Effector CD4-positive, alpha-beta T cell (primary cell): ENCODE measurements at places on chromosomes 1 and 21.

GRCh38 chr1:160187407-160187806 lies 3.0 kb upstream of the CASQ1 start:
- DNase-seq, result no peak

- no peak for DNase-seq
Observed at GRCh38 chr1:27713139-27713725, 12.5 kb upstream of the FAM76A start.

GRCh38 chr21:24310788-24311187 lies 1296.5 kb downstream of the MRPL39 start:
- no peak for DNase-seq

- DNase-seq, result no peak
Observed at GRCh38 chr1:71298633-71299032, 217.8 kb upstream of the ZRANB2 start.

- peak; percentile 47 for DNase-seq
Observed at GRCh38 chr1:203593723-203594122, 32.9 kb upstream of the ATP2B4 start.

DNA sequence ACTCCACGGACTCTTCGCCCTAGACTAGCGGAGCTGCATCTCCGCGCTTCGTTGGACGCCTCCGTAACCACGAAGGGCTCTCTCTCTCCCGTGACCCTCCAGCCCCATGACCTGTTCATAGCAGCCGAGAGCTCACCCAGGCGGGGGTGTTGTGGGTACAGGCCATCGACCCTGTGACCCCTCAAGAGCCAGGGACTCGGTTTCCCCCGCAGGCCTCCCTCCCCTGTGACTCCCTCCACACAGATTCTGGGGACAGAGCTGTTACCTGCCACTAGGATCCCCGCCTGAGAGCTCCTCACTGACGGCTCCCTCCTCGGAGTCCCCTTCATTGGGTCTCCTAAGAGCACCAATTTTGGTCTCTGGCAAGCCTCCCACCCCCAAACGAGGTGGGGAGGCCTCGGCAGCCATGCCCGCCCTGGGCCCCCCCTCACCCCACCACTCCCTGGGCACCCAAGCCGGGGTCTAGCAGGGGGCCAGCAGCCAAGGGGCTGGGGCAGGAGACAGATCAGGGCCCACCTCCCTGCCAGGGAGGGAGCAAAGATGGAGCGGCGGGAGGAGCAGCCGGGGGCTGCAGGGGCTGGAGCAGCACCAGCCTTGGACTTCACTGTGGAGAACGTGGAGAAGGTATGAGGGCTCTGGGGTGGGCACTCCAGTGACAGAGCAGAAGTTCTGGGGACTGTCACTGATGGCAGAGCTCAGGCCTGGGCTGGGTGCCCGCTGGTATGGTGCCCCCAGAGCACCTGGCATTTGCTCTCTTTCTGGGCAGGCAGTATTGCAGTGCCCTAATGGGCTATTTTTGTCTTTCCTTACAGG lies 517 bp downstream of the IPO13 start:
- DNase-seq, result no peak

GRCh38 chr1:7780976-7781375 lies 3.1 kb upstream of the PER3 start:
- no peak for DNase-seq

DNA sequence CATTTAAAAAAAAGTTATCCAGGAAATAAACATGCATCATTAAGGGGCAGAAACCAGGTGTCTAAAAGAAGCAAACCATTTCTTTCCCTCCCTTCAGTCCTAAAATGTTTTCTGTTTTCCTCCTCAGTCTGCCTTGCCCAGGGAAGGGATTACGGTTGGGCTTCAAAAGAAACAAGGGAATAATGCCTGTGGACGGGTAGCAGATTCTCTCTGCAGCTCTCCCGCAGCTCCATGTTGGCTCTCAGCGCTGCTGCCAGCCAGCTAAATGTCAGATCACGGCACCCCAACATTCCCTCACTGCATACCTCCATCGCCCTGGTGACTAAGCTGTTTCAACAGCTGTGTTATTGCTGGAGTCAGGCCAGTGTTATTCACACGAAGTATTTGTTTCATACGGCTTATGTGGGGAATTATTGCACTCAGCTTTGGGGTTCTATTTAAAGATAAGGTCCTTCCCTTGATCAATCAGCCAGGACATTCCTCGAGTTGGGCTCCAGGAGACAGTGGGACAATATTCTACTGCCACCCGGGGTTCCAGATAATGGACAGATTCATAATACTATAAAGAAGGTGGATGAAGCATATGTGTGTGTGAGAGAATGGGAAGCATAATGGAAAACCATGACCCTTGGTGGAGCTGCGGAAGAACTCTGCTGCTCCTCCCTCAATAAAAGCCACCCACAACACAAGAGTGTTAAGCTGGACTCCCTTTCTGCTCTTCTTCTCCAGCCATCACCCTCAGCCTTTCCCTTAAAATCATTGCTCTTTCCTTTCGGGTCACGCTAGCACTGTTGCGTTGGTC lies 58.2 kb downstream of the WLS start:
- no peak for DNase-seq

DNA sequence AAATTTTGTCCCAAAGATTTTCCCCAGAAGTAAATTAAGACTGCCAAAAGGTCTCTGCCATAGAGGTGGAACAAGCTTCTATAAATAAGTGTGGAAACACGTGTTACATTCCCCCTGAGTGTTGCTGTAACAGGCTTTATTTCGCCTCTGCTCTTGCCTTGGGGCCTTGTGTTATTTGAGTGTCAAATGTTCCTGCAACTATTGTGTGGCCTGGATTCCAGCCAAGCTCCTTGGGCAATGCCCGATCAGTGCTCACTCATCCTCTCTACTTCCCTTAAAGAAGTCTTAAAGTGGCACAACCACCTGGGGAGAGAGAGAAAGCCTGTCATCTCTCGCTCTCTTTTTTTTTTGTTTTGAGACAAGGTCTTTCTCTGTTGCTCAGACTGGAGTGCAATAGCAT lies 156.7 kb downstream of the NR5A2 start:
- DNase-seq, result no peak

- DNase-seq, result no peak
Observed at GRCh38 chr1:18360251-18360650, 120.5 kb upstream of the KLHDC7A start.

- no peak for DNase-seq
Observed at GRCh38 chr1:12464045-12464461, 154.0 kb downstream of the DHRS3 start.

DNA sequence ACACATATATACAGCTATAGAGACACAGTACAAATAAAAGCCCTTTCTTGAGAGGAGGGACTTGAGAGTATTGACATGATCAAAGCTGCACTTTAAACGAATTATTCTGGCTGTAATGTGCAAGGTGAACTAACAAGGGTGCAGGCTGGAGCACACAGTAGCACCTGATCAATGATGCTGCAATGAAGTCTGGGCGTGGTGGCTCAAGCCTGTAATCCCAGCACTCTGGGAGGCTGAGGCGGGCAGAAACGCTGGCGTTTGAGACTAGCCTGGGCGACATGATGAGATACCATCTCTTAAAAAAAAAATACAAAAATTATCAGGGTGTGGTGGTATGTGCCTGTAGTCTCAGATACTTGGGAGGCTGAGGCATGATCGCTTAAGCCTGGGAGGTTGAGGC lies 14.1 kb upstream of the CTH start:
- DNase-seq, result no peak

DNA sequence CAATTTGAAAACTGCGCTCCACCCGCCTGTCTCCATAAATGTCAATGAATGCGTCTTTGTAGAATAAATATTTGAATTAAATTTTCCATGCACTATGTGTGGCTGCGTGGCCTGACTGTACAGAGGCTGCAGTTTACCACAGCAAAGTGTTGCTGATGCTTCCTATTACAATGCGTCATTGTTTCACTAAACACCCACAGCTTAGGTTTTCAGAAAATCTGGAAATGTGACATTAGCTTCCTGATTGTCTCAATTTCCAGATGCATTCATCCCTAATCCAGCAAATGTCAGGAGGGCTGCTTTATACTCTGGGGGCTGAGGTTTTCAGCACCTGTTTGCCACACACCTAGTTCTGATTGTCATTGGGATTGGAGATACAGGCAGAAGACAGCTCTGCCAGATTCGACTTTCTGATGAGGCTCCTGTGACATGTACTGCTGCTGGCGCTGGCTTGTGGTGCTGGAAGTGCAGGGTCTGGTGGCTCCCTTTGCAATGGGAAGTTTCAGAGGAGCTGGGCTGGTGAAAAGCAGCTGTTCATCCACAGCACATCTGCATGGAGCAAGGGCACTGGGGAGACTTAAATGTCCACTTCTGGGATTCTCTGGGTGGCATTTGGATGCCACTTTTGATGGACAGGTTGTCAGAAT lies 40.0 kb downstream of the URB2 start:
- DNase-seq, result no peak

DNA sequence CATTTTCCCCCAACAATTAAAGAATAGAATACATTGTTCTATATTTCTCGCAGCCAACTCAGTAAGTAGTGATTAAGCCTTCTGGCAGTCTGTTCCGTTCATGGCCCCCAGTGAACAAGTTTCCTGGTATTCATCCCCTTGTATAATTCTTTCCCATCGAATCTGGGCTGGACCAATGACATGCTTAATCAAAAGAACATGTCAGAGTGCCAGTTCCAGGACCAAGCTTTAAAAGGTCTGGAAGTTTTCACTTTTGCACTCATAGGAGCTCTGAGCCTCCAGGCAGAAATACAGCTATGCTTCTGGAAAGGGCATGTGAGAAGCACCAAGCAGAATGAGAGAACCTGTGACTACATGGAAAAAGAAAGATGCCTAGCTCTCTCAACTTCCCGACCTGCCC lies 22.5 kb upstream of the DPYD start:
- DNase-seq, result no peak

DNA sequence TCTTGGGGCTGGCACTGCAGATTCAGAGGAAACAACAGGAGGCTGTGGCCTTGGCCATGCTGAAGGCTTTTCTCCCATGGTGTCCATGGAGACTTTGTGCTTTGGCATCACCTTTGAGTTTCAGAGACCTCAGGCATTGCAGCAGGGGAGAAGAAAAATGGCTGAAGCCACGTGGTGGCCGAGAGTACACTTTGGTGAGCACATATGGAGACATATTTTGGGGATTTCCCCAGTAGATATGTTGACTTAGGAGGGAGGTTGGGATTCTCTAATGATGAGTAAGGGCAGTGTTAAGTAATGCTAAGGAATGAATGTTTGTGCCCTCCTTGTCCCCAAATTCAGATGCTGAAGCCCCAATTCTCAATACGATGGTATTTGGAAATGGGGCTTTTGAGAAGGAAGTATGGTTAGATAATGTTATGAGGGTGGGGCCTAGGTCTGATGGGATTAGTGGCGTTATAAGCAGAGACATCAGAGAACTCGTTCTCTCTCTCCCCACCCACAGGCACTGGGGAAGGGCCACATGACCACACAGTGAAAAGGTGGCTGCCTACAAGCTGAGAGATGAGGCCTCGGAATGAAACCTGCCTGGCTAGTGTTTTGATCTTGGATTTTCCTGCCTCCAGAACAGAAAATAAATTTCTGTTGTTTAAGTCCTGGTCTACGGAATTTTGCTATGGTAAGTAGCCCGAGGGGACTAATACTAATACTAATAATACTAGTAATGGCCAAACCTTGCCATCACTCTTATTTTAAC lies 98.6 kb downstream of the TBX19 start:
- DNase-seq, result no peak

DNA sequence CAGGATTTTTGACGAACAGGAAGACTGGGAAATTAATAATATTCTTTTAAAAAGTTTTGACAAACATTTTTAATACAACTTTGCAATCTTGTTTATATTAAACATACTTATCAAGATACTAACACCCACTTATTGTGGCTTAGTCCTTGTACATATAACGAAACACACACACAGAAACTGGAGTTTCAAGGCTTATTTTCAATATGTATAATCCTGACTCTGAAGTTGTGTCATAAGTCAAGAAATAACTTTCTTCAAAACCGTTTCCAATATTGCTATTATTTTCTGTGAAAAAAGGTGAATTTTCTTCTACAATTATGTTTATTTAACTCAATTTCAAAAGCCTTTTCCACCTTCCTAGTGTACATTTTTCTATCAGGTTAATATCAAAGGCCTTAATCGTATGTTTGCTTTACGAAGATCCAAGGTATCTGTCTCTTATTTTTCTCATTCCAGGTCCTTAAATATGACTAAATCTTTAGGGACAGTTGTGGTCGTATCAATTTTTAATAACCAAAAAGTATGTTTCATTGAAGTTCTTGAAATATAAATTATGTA lies 1.8 kb downstream of the CDKN2C start:
- DNase-seq, result no peak

GRCh38 chr1:201022820-201023516 lies 546 bp downstream of the KIF21B start:
- DNase-seq, result peak; percentile 30

GRCh38 chr1:37425221-37425620 lies 49.2 kb upstream of the ZC3H12A start:
- no peak for DNase-seq

- no peak for DNase-seq
Observed at GRCh38 chr1:56788588-56788987, 30.6 kb downstream of the FYB2 start.

DNA sequence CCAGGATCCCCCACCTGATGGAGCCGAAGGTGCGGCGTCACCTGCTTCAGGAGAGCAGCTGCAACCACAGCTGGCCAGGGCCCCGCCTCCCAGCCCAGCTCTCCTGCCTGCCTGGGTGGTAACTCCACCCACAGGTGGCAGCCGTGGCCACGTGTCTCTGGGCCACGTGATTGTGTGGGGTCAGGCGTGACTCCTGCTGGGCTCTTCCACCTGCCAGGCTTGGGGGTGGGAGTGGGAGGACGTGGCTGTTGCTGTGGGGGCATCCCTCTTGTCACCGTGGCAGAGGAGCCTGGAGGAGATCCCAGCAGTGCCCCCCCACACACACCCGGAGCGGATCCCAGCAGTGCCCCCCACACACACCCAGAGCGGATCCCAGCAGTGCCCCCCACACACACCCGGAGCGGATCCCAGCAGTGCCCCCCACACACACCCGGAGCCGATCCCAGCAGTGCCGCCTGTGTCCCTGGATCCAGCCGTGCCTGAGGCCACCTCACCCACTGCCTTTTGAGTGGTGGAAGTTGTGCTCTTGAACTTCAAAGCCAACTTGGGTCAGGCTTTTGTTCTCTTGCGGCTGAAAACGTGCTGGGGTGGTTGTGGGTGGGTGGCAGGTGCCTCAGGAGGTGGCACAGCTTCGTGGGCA lies 32.2 kb downstream of the POFUT2 start:
- DNase-seq, result no peak

DNA sequence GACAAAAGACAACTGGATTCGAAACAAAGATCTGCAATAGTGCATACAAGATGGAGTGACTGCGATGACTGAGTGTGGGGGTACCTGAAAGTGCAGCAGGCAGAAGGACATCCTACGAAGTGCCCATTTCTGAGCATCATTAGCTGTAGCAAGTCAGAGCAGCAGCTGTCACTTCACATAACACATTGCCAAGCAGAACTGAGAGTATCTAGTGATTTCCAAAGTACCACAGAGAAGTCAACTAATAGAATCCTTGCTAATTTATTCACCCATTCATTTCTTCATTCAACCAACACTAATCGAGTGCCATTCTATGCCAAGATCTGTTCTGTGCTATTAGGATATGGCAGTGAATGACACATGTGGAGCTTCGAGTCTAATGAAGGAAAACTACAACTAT lies 31.6 kb upstream of the CAMSAP2 start:
- DNase-seq, result no peak
